ENCODE measurements at places on chromosomes 13 and 19. TPM values are rescaled to one million over a fixed set of nuclear protein-coding genes. Genes with fewer than 3 reads are reported as not detected.

DNA sequence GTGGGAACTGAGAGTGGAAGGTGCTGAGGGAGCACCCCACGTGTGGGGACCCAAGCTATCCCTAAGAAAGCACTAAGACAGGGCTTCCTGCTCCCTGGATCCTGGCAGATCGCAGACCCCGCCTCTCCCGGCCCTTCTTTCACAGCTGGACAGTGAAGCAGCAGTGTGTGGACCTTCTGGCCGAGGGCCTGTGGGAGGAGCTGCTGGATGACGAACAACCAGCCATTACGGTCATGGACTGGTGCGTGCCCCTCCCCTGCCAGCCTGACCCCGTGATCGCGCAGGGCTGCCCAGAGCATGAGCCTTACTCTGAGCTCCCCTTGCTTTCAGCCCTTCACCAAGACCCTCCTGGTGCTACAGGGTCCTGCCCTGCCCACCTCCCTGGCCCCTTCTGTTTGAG, 2.3 kb downstream of the NCCRP1 start:
- no peak overlapping the region for H3K4me3 ChIP-seq
- peaks cover 8% of the 10 kb centered on the region for H3K36me3 ChIP-seq
- no peak for DNase-seq
- H3K27ac ChIP-seq, result no peak overlapping the region
- H3K27me3 ChIP-seq, result peaks cover 91% of the 10 kb centered on the region

DNA sequence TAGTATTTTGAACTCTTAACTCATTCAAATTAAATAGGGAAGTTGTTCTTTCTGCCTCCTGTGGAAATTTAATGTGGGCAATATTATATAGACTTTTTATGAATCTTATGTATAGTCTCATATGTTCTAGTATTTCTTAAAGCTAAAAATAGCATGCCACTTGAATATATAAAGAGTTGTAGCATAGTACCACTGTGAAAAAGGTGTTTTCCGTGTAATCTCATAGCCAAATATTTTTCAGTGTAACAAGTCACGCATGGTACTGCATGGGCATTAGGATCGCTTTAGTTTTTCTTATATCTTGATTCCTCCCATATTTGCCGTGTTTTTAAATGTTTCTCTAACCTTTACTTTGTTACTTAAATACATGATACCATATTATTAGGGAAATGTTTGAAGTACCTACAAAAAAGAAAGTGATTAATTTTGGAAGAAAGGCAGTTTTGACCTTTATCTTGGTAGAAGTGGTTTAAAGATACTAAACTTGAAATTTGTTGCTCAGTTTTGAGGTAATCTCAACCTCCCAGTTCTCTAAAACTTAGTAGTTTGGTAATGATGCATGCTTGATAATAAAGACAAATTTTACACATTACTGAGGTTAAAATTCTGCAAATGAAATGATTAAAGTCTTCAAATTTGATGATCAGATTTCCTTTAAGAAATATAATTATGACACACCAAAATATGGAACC, 81.2 kb downstream of the PAN3 start:
- no peaks in the 10 kb centered on the region for H3K27me3 ChIP-seq
- no peak overlapping the region for H3K4me3 ChIP-seq
- H3K27ac ChIP-seq, result no peak overlapping the region

DNA sequence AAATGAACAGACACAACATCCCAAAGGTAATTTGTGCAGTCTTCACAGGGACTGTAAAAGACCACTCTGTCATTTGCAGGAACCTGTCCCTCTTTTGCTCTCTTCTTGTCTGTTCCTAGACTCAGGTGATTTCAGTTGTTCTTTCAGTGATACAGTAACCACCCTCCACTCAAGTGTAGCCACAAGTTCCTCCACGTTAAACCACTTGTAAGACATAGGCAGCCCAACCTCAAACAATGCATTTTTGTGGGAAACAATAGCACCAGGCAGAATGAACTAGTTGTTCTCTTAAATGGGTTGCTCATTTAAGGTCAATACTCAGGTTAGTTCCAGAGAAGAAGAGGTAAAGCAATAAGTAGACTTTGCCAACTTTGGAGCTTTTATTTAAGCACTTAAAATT, 359.4 kb downstream of the MZT1 start:
- H3K27me3 ChIP-seq, result no peaks in the 10 kb centered on the region
- H3K4me1 ChIP-seq, result no peaks in the 10 kb centered on the region
- H3K36me3 ChIP-seq, result no peaks in the 10 kb centered on the region
- DNase-seq, result no peak
- H3K4me3 ChIP-seq, result no peak overlapping the region

DNA sequence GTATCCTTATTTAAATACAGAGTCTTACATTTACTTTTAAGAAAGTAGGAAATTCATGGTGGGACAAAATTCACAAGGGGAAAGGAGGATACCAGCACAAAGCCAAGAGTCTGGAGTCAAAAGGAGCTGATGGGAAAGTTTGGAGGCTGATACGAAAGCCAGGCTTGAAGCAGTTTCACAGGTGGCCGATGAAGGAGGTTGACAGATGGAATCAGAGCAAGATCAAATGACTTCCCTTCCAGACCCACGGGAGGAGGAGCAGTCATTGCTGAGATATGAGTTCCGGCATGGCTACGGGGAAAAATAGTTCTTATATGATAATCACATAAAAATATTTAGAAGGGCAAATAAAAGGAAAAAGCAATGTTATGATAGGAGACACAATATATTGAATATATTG, 65.0 kb downstream of the DGKH start:
- H3K36me3 ChIP-seq, result no peaks in the 10 kb centered on the region
- no peak overlapping the region for H3K27ac ChIP-seq
- no peaks in the 10 kb centered on the region for H3K4me1 ChIP-seq
- H3K27me3 ChIP-seq, result peaks cover 4% of the 10 kb centered on the region

- peaks cover 5% of the 10 kb centered on the region for H3K36me3 ChIP-seq
- peaks cover 2% of the 10 kb centered on the region for H3K27me3 ChIP-seq
- DNase-seq, result peak; percentile 59
Observed at GRCh38 chr13:46751811-46752635, 44.9 kb downstream of the ESD start.

DNA sequence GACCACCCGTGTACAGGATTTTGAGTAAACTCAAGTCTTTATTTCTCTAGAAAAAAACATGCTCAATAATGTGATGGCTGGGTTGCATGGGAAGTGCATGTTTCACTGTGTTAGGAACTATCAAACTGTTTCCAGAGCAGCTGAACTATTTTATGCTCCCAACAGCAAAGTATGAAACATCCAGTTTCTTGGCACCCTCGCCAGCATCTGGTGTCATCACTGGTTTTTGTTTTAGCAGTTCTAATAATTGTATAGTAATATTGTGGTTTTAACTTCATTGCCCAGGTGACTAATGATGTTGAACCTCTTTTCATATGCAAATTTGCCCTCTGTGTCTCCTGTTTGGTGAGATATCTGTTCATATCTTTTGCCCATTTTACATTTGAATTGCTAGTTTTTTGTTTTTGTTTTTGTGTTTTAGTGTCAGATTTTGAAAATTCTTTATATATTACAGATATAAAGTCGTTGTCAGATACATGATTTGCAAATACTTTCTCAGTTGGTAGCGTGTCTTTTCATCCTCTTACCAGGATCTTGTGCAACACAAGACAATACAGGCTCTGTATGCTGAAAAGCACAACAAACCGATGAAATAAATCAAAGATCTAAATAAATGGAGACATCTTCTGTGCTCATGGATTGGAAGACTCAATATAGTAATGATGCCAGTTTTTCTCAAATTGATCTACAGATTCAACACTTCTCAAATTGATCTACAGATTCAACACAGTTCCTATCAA, 87.8 kb downstream of the IPO5 start:
- no peaks in the 10 kb centered on the region for H3K4me1 ChIP-seq
- H3K36me3 ChIP-seq, result no peaks in the 10 kb centered on the region
- H3K27ac ChIP-seq, result no peak overlapping the region
- DNase-seq, result no peak
- no peak overlapping the region for H3K4me3 ChIP-seq
- H3K27me3 ChIP-seq, result no peaks in the 10 kb centered on the region

GRCh38 chr13:38542601-38543000, 144.3 kb upstream of the FREM2 start:
- no peak overlapping the region for H3K4me3 ChIP-seq
- no peaks in the 10 kb centered on the region for H3K36me3 ChIP-seq
- H3K27me3 ChIP-seq, result no peaks in the 10 kb centered on the region
- H3K27ac ChIP-seq, result no peak overlapping the region
- H3K4me1 ChIP-seq, result no peaks in the 10 kb centered on the region

GRCh38 chr13:23322353-23323336, 110.9 kb downstream of the SACS start:
- H3K36me3 ChIP-seq, result no peaks in the 10 kb centered on the region
- no peaks in the 10 kb centered on the region for H3K27me3 ChIP-seq
- no peaks in the 10 kb centered on the region for H3K4me1 ChIP-seq
- DNase-seq, result no peak

DNA sequence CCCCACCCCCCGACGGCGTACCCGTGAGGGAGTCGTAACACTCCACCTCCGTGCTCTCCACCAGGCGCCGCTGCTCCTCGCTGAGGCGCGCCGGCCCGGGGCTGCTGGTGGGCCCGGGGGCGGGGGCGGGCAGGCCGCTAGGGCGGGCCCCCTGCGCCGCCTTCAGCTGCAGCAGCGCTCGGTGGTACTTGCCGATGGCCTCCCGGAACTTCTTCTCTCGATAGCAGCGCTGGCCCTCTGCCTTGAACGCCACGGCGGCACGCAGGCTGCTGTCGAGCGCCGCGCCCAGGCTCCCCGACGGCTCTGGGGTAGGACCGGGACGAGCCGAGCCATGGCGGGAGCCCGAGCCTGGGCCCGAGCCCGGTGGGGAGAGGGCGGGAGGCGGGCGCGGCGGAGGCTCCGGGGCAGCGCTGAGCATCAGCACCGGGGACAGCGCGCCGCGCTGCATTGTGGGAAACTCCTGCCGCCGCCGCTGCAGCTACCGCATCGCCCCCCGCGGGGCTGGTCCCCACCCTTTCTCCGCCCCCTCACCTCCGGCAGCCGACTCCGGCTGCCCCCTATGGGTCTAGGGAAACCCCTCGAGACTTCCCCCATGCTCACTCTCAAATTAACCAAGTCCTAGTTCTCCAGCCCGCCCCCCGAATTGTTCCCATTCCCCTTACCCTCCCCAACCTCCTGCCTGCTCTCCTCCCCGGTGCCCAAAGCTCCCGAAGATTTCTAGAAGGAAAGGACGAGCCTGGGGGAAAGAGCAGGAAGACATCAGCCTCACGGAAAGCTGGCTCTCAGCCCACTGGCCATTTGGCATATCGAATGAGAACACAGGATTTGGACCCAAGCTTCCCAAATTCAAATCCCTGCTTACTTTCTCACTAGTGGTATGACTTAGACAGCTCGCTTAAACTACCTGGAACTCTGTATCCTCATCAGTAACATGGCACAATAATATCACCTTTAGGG, at the start of gene TTC9B:
TSS of gene TTC9B (minus strand) at position 451 of the 957 bp plus-strand sequence. CDS start at position 448, 3 bp downstream.
- DNase-seq, result peak; percentile 47
- peaks cover 49% of the 10 kb centered on the region for H3K27me3 ChIP-seq
- H3K4me1 ChIP-seq, result peaks cover 20% of the 10 kb centered on the region
- H3K4me3 ChIP-seq, result peak within 1 kb of the TSS; percentile 25
- H3K27ac ChIP-seq, result no peak within 1 kb of the TSS
- peaks cover 17% of the 10 kb centered on the region for H3K36me3 ChIP-seq

DNA sequence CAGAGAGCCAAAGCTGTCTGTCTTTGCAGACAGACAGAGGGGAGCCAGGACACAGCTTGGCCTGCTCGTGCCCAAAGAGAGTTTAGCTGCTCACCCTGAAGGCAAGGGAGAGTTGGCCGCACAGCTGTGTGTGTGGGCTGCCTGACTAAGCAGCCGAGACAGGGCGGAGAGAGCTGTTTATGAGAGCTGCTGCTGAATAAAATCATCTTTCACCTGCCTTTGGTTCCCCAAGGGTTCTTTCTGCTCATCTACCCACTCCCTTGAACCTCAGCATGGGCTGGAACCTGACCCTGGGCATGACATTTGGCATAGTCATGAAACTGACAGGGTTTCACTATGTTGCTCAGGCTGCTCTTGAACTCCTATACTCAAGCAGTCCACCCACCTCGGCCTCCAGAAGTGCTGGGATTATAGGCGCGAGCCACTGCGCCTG, 98.2 kb downstream of the RBM26 start:
- no peak overlapping the region for H3K27ac ChIP-seq
- H3K4me3 ChIP-seq, result no peak overlapping the region
- peaks cover 6% of the 10 kb centered on the region for H3K4me1 ChIP-seq
- peaks cover 2% of the 10 kb centered on the region for H3K27me3 ChIP-seq

DNA sequence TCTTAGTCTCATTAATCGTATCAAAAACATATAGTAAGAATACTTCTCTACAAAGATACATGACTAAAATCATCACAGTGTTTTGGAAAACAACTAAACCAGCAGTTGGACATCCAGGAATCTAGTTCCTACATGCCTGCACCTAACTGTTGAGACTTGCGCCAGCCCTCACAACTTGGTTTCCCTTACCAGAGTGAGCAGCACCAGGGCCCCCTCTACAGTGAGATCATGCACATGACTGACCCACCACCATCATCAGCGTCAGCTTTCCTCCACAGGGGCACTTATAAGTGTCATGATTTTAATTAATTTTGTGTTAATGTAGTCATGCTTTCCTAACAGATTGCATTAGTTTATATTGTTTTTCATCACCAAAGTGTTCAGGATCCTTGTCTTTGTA, 1322.0 kb downstream of the EFNB2 start:
- no peak overlapping the region for H3K27ac ChIP-seq
- H3K4me1 ChIP-seq, result peaks cover 4% of the 10 kb centered on the region
- DNase-seq, result no peak
- H3K4me3 ChIP-seq, result no peak overlapping the region

DNA sequence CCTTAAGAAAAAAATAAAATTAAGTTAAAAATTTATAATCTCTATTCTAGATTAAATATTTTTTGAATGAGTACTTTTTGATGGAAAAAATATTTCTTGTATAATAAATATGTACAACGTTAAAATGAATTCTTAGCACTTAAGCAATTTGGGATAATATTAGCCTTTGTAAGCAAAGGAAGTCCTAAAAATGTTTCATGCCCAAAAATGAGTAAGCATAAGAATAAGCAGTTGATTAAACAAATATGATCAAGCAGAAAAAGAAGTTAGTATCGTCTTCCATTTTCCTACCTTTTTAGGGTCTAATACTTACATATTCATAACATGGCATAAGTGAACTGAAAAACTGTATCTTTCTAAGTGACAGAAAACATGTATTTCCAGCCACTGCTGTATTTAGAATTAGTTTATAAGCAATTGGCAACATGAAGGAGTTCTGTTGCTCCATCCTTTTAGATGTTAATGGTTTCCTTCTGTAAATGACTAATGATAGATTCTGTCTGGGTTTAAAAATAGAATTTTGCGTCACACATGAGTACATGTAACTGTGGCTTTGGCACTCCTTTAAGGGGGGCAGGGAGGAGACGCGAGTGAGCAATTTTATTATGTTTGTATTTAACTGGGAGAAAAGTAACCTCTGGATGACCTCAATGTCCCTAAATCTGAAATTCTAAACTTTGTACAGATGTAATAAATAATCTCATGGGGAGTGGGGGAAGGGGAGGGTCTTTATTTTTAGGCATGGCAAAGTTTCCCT, 237.4 kb downstream of the RGCC start:
- peaks cover 35% of the 10 kb centered on the region for H3K36me3 ChIP-seq
- peaks cover 12% of the 10 kb centered on the region for H3K4me1 ChIP-seq
- peak overlapping the region; percentile 7 for H3K27ac ChIP-seq

Gene LILRB3
- 4.6 TPM for polyA plus RNA-seq

Gene CLEC4M
- not detected for polyA plus RNA-seq

Gene OR10H1
- polyA plus RNA-seq, result not detected

Gene FFAR2
- polyA plus RNA-seq, result not detected

Gene LRRC8E
- polyA plus RNA-seq, result not detected

Gene RCBTB2
- 2.0 TPM for polyA plus RNA-seq

Gene GPR12
- polyA plus RNA-seq, result not detected
